ENCODE measurements at places on chromosomes 6 and 20.
A peak's percentile ranks its signal among the peaks of the same experiment; 100 is the strongest.

DNA sequence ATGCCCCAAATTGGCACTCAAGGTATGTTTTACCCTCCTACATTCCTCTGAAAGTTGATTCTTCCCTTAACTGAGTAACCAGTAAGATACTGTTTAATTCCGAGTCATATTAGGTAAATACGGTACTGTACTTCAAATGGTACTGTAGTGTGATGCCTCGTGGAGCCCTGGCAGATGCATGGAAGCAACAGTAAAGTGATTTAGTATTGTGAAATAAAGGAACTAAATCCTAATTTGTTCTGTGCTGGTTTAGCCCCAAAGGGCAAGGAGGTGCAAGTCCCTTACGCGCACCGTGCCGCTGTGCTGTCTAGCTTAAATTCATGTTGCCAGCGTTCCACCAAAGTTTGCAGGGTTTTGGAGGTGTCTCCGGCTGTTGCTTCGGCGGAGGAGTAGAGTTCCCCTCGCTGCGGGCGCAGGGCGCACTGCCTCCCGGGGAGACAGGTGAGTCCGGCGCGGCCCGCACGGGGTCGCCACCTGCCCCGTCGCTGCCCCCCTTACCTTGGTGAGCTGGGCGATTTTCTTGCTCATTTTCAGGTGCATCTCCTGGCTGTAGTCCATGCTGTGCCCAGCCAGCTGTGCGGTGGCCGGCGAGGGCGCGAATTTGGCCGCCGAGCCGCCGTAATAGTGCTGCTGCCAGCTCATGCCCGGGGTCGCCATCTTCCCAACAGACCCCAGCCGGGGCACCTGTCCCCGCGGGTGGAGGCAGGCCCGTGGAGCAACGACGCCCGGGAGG lies 655 bp downstream of the FAM184A start:
- peak overlapping the region; percentile 42 for H3K27ac ChIP-seq
- peaks cover 4% of the 10 kb centered on the region for H3K4me1 ChIP-seq
- no peaks in the 10 kb centered on the region for H3K27me3 ChIP-seq
- H3K36me3 ChIP-seq, result no peaks in the 10 kb centered on the region
- DNase-seq, result peak; percentile 34

- H3K27me3 ChIP-seq, result no peaks in the 10 kb centered on the region
- H3K27ac ChIP-seq, result no peak overlapping the region
- no peak for DNase-seq
- H3K36me3 ChIP-seq, result no peaks in the 10 kb centered on the region
- peaks cover 4% of the 10 kb centered on the region for H3K4me1 ChIP-seq
- H3K4me3 ChIP-seq, result no peak overlapping the region
Measured at GRCh38 chr20:52978851-52979250, 6.7 kb downstream of the TSHZ2 start.

- no peak overlapping the region for H3K4me3 ChIP-seq
- no peaks in the 10 kb centered on the region for H3K36me3 ChIP-seq
- H3K27ac ChIP-seq, result no peak overlapping the region
- no peaks in the 10 kb centered on the region for H3K27me3 ChIP-seq
- DNase-seq, result no peak
Measured at GRCh38 chr6:103178193-103178592, 1681.5 kb downstream of the HACE1 start.

- DNase-seq, result peak; percentile 71
- H3K4me1 ChIP-seq, result no peaks in the 10 kb centered on the region
- no peak overlapping the region for H3K4me3 ChIP-seq
Measured at GRCh38 chr6:32933661-32934085, 7.2 kb downstream of the HLA-DMB start.

DNA sequence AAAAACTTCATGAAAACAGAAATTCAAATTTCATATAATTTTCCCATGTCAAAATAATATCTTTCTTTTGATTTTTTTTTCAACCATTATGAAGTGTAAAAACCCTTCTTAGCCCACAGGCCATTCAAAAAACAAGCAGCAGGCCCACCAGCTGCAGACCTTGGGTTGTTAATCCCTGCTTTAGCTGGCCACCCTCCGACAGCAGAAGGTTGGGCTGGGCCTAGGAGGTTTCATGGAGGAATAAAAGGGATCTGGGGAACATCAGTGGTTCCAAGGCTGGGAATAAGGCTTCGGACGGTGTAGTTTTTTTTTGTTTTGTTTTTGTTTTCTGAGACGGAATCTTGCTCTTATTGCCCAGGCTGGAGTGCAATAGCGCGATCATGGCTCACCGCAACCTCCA lies 3.6 kb upstream of the HSP90AB1 start:
- DNase-seq, result no peak
- H3K4me1 ChIP-seq, result peaks cover 10% of the 10 kb centered on the region
- H3K27me3 ChIP-seq, result no peaks in the 10 kb centered on the region
- peaks cover 1% of the 10 kb centered on the region for H3K36me3 ChIP-seq
- H3K27ac ChIP-seq, result no peak overlapping the region
- H3K4me3 ChIP-seq, result no peak overlapping the region

DNA sequence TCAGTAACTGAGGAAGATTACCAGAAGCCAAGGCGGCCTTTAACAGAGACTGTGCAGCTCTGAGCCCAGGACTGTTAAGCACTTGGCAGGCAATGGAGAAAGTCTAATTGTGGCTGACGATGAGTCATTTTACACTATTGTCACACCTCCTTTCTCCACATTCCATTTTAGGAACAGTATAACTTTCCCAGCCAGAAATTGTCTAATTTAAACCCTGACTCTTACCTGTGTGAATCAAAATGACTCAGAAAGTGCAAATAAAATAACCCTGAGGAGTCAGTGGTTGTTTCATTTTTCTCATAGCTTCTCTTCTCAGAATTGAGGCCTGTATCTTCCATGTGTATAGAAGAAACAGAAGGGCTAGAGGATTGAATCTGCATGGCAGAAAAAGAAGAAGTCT lies 40.0 kb upstream of the OPN5 start:
- H3K27ac ChIP-seq, result no peak overlapping the region
- no peak for DNase-seq
- no peaks in the 10 kb centered on the region for H3K27me3 ChIP-seq

GRCh38 chr6:168095171-168095691 lies 16.2 kb upstream of the FRMD1 start:
- H3K36me3 ChIP-seq, result no peaks in the 10 kb centered on the region
- H3K4me1 ChIP-seq, result no peaks in the 10 kb centered on the region
- DNase-seq, result no peak
- H3K27ac ChIP-seq, result no peak overlapping the region
- no peak overlapping the region for H3K4me3 ChIP-seq

GRCh38 chr6:24032896-24033688 lies 92.9 kb upstream of the NRSN1 start:
- no peak overlapping the region for H3K4me3 ChIP-seq
- no peak overlapping the region for H3K27ac ChIP-seq
- H3K4me1 ChIP-seq, result no peaks in the 10 kb centered on the region
- no peaks in the 10 kb centered on the region for H3K36me3 ChIP-seq
- no peak for DNase-seq
- no peaks in the 10 kb centered on the region for H3K27me3 ChIP-seq

GRCh38 chr6:84762220-84763002 lies 2.0 kb downstream of the TBX18 start:
- H3K4me1 ChIP-seq, result no peaks in the 10 kb centered on the region
- DNase-seq, result no peak
- no peak overlapping the region for H3K27ac ChIP-seq
- H3K4me3 ChIP-seq, result no peak overlapping the region
- H3K36me3 ChIP-seq, result no peaks in the 10 kb centered on the region

GRCh38 chr20:21820688-21821087 lies 115.2 kb downstream of the PAX1 start:
- H3K27me3 ChIP-seq, result no peaks in the 10 kb centered on the region
- no peak overlapping the region for H3K27ac ChIP-seq
- H3K4me1 ChIP-seq, result no peaks in the 10 kb centered on the region
- H3K4me3 ChIP-seq, result no peak overlapping the region
- no peaks in the 10 kb centered on the region for H3K36me3 ChIP-seq

- H3K4me3 ChIP-seq, result no peak overlapping the region
- DNase-seq, result no peak
- H3K27ac ChIP-seq, result no peak overlapping the region
- H3K36me3 ChIP-seq, result no peaks in the 10 kb centered on the region
Measured at GRCh38 chr6:166673309-166673708, 46.3 kb upstream of the RPS6KA2 start.

DNA sequence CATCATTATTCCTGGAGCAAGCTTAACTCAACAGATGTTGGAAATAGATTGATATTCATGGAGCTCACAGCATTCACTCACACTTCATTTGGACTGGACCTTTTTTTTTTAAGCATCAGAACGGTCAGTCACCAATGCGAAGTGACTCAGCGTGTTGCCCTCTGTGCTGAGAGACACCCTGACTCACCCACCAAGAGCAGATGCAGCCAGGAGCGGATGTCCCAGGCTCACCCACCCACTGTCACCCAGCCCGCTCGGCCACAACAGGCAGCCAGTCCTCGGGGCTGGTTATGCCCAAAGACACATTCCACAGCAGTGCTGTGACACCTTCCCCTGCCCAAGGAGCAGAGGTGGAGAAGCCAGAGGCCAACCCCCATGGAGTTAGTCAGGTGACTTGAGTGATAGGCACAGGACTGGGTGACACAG lies 15.7 kb downstream of the RNASET2 start:
- H3K27me3 ChIP-seq, result no peaks in the 10 kb centered on the region
- no peak overlapping the region for H3K27ac ChIP-seq
- no peak overlapping the region for H3K4me3 ChIP-seq
- DNase-seq, result no peak
- H3K4me1 ChIP-seq, result peaks cover 19% of the 10 kb centered on the region

- H3K27ac ChIP-seq, result peak overlapping the region; percentile 80
- no peaks in the 10 kb centered on the region for H3K27me3 ChIP-seq
- H3K4me3 ChIP-seq, result peak overlapping the region; percentile 53
- no peak for DNase-seq
Measured at GRCh38 chr20:37096415-37097041, 731 bp upstream of the RBL1 start.

DNA sequence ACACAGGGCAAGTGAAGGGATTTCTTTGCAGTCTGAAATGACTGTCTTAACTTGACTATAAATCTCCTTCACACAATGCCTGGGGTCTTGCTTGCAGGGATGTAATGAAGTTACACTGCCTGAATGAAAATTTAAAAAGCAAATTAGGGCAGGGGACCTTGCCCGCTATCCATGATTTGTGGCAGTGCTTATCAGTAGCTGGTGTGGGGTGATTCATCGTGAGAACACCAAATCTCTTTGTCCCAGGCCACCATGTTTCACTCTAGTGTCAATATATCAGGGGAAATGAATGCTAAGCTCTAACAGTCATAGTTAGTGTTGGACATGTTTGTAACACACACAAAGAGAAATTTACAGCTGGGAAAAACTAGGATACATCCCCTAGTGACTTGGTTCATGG lies 713.7 kb upstream of the EPHA7 start:
- H3K4me1 ChIP-seq, result no peaks in the 10 kb centered on the region
- no peak for DNase-seq

DNA sequence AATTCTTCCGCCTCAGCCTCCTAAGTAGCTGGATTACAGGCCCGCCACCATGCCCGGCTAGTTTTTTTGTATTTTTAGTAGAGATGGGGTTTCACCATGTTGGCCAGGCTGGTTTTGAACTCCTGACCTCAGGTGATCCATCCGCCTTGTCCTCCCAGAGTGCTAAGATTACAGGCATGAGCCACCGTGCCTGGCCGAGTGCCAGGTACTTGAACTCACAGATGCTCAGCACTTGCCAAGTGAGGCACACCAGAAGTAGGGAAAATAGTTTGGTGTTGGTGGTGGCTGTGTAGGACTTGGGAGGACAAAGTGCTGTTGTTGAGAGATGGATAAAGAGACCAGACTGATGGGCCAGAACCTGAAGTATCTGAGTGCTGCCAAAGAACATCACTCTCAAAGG lies 40.0 kb upstream of the MBOAT1 start:
- no peak for DNase-seq
- no peak overlapping the region for H3K27ac ChIP-seq
- H3K27me3 ChIP-seq, result no peaks in the 10 kb centered on the region
- H3K4me1 ChIP-seq, result no peaks in the 10 kb centered on the region
- no peaks in the 10 kb centered on the region for H3K36me3 ChIP-seq

- H3K36me3 ChIP-seq, result no peaks in the 10 kb centered on the region
- peaks cover 28% of the 10 kb centered on the region for H3K4me1 ChIP-seq
- H3K27me3 ChIP-seq, result peaks cover 58% of the 10 kb centered on the region
- peak within 1 kb of the TSS; percentile 25 for H3K4me3 ChIP-seq
Measured at GRCh38 chr6:1389369-1390132, at the start of gene FOXF2. Gene FOXF2, plus strand, starts transcription at chr6:1389576. Its CDS starts 372 bp downstream, at chr6:1389948.

- no peaks in the 10 kb centered on the region for H3K27me3 ChIP-seq
- no peak within 1 kb of the TSS for H3K27ac ChIP-seq
- H3K4me1 ChIP-seq, result no peaks in the 10 kb centered on the region
Measured at GRCh38 chr6:138795809-138796603, at the start of gene ECT2L. Gene ECT2L, plus strand, starts transcription at chr6:138796087. Its CDS starts 17,188 bp downstream, at chr6:138813275.

DNA sequence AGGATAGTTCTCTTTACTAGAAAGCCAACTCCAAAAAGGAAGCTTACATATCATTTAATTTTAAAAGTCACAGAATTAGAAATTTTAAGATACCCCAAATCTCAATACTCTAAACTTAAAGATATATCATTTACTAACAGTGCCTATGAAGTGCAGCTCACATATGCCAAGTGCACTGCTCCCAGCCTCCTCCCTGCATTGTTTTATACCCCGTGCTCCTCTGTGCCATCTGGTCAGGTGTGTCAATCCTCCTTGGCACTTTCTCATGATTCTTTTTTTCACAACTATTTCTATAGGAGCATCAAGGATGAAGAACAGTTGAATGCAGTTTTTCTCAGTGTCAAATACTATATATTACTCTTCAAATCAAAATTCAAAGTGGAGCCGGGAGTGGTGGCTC lies 8.8 kb downstream of the MAP7 start:
- no peak overlapping the region for H3K4me3 ChIP-seq
- no peak for DNase-seq
- peaks cover 2% of the 10 kb centered on the region for H3K27me3 ChIP-seq
- H3K4me1 ChIP-seq, result no peaks in the 10 kb centered on the region

DNA sequence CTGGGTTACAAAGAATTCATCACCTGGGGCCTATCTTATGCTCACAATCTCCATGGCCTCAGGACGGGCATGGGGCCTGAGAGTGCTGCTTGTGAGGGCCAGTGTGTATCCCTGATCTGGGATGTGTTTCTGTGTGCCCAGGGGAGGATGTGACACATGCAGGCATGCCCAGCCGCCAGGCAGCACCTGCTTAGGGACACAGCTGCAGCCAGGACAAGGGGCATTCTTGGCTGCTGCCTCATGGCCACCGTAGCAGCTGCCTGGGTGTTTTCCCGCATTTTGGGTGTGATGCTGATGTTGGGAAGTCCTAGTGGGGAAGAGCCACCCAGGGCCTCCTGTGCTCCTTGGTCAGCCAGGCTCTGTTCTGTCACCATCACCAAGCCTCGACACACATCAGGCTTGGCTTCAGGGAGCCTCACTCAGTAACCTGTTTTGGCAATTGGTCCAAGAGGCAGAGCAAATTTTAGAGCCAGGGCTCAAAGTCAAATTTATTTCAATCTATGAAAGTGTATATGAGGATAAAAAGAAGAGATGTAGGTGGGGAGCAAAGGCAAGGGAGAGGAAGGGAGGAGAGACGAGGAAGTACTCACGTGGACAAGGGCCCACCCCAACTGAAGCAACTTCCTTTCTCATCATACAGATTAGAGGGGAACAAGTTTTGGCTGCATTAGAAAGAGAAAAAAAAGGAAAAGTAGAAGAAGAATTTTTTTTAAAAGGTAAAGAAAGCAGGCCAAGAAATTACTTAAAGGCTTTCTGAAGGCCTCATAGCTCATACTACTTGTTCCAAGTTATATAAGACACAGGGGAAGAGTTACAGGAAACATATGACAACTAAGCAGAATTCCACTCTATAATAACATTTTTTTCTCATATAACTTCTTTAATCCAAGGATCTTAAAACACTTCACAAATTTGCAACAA lies 269.9 kb upstream of the SUPT3H start:
- H3K4me3 ChIP-seq, result no peak overlapping the region
- no peak overlapping the region for H3K27ac ChIP-seq
- H3K27me3 ChIP-seq, result no peaks in the 10 kb centered on the region
- DNase-seq, result no peak
- H3K36me3 ChIP-seq, result no peaks in the 10 kb centered on the region
- no peaks in the 10 kb centered on the region for H3K4me1 ChIP-seq

All from effector memory CD4-positive, alpha-beta T cell (primary cell).